Esophagus muscularis mucosa (tissue), 4 donors: ENCODE measurements at places on chromosomes 1 and 21. TPM values are rescaled to one million over a fixed set of nuclear protein-coding genes. Genes with fewer than 3 reads are reported as not detected.

- no peak for DNase-seq
These were observed 368.3 kb upstream of the OLFM3 start for GRCh38 chr1:102365071-102365470.

- no peak for DNase-seq
These were observed 101.2 kb downstream of the GLIS1 start for GRCh38 chr1:53637511-53638359.

DNA sequence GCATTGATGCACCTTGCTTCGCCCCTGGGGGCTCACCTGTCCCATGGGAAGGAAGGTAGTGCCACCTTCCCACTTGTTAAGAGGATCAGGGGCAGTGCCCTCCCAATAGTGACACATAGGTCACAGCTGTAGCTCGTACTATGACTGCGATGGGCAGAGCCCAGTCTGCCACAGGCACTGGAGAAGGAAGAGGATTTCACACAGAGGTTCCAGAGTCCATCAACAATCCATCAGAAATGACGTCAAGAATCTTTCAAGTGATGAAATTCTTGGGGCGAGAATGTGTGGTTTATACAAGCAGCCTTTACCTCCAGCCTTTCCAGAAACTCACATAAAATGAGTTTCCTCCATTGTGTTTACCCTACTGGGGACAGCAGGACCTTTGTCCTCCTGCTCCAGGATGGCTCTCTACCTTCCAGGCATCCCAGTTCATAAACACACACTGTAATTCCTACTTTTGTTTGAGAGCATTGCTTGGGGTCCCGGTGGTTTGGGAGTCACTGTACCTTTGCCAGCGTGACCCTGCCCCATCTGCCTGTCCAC, 260.6 kb upstream of the VAMP3 start:
- no peak for DNase-seq

DNA sequence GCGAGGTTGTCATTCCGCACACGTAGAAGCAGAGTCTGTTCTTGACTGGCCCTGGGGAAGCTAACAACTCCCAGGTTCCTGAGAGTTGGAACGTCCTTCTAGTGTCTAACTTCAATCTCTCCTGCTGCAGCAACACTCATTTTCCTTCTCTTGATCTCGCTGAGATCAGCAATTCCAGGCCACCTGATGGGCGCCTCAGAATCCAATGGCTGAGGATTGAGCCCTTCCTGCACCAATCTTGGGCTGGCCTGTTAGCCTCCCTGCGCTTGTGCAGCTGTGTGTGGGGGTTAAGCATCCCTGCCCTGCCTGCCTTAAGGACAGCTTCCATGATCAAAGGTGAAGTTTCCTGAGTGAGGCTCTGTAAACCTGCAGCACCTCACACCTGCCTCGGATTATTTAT, 87.9 kb downstream of the SYT2 start:
- no peak for DNase-seq

DNA sequence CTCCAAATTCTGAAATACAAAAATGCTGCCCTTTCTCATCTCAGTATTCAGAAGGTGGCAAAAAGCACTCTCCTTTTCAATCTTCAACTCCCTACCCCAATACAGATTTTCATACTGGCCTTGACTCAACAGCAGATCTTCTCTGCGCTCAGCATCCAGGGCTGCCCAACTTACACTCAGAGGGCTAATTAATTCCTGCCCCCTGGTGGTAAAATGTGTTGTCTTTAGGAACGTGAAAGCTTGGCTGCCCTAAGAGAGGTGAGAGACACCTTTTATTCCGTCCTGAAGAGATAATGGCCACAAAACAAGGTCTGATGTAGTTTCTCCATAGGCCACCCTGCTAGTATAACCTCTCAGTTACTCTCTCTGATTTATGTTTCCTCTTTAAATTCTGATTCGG, 25.0 kb downstream of the KRTAP24-1 start:
- no peak for DNase-seq

DNA sequence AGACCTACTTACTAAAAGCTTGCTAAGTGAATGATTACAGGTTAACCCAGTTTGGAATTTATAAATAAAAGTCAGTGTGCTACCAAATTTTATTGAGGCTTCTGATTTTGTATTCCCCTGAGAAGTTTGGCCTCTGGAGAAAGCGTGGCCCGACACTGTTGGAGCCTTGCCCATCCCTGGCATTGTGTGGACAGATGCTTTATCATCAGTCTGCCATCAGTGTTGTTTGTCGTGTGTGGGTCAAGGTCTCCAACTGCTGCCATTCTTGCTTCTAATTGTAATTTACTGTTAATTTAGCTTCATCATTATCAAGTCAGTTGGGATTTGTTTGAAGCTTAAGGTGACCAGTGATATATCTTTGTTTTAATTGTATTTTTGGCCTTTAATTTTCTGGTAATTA, 62.0 kb upstream of the LPGAT1 start:
- DNase-seq = no peak

DNA sequence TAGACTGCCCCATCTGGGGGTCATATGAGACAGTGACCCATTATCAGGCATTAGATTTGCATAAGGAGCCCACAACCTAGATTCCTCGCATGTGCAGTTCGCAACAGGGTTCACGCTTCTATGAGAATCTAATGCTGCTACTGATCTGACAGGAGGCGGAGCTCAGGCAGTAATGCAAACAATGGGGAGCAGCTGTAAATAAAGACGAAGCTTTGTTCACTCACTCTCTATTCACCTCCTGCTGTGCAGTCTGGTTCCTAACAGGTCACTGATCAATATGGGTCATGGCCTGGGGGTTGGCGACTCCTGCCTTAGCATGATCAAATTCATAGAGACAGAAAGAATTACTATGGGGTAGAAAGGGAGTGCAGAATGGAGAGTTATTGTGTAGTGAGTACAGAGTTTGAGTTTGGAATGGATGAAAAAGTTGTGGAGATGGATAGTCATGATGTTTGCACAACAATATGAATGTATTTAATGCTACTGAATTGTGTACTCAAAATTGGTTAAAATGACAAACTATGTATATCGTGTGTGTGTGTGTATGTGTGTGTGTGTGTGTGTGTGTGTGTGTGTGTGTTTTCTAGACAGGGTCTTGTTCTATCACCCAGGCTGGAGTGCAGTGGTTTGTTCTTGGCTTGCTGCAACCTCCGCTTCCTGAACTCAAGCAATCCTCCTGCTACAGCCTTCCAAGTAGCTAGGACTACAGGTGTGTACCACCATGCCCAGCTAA, 42.2 kb downstream of the BTF3L4 start:
- no peak for DNase-seq

DNA sequence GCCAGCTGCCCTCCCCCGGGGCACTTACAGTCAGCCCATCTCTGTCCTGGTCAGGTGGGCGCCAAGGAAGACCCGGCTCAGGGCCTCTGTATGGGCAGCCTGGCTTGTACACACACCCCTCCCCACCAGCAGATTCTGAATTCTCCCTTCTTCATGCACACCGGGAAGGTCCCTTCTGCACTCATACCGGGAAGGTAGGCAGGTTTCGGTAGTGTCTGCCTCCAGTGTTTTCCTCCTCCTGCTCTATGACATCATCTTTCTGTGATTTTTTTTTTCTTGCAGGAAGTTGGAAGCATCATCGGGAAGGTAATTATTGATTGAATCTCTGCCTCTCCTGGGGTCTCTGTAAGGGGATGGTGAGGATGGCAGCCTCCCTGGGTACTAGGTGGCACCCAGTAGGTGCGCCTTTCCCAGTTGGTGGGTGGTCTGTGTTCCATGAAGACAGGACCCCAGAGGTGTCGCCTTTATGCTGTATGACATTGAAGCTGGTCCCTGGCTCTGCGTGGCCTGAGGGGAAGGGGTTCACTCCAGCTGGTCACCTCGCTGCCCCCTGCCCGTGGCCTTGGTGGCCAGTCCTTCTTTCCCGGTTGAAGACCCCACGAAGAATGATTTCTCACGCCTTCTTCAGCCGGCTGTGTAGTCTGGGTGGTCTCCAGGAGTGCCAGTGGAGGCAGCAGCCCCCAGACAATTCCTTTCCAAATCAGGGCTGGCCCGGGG, 82.1 kb upstream of the COL6A1 start:
- no peak for DNase-seq

GUCA2A gene
- total RNA-seq = not detected

- no peak for DNase-seq
These were observed 311.9 kb downstream of the PCP4 start for GRCh38 chr21:40179166-40179565.

DNA sequence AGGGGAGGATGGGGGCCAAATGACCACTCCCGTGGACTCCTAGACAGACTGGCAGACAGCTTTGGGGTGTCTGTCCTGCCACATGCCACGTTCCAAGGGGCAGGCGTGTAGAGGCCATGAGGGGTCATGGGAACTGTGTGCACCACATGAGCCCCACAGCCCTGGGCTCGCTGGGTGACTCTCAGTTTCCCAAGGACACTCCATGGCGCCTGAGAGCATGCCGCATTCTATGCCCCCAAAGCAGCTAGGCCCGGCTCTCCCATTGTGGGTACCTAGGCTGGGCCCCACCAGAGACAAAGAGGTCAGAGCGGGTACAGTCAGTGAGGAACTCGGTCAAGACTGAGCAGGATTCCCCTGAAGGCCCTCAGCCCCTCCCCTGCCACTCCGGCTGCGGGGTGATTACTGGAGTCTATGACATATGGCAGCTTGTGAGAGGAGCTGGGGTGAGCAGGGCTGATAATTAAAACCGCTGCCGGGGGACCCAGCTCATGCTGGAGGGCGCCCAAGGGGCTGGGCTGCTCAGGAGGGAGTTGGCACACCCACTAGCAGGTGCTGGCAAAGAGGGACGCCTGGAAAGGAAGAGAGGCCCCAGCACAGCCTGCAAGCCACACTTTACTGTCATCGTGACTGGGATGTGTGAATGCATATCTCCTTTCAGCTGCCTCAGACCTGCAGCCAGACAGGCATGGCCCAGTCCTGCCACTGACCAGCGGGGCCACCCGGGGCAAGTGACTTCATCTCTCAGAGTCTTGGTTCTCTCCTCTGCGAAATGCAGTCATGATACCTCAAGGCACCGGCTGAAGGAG, 8.4 kb downstream of the LRP8 start:
- DNase-seq = no peak
